ENCODE measurements at places on chromosomes 2 and 18. TPM values are rescaled to one million over a fixed set of nuclear protein-coding genes. Genes with fewer than 3 reads are reported as not detected.

PIEZO2 gene
- 11.2 TPM for total RNA-seq

RNF152 gene
- 27.5 TPM for total RNA-seq

CHRND gene
- not detected for total RNA-seq

NFATC1 gene
- total RNA-seq = 30.0 TPM

CPO gene
- total RNA-seq = not detected

POTEC gene
- not detected for total RNA-seq

ZNF804A gene
- total RNA-seq = not detected

DES gene
- not detected for total RNA-seq

All from endothelial cell of umbilical vein (primary cell).